ENCODE measurements at places on chromosomes 11 and 22.

DNA sequence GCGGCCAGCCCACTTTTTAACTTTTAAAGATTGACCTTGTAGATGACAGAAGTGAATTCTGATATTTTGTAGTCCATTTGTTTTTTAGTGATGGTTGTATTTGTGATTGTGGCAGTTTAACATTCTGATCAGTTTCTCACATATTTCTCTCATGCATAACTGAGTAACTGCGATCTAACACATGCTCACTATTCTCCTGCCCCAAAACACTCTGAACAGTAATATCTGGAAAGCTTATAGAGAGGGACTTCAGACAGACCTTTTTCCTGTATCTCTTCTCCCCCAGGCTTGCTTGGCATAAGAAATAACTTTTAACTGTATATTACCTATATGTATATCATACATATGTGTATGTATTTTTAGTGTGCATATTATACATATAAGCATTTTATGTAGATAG is 37.3 kb upstream of the MYO18B start:
- no peak for DNase-seq

- no peak for DNase-seq
Observed at GRCh38 chr11:3160252-3161031, 4.7 kb downstream of the OSBPL5 start.

DNA sequence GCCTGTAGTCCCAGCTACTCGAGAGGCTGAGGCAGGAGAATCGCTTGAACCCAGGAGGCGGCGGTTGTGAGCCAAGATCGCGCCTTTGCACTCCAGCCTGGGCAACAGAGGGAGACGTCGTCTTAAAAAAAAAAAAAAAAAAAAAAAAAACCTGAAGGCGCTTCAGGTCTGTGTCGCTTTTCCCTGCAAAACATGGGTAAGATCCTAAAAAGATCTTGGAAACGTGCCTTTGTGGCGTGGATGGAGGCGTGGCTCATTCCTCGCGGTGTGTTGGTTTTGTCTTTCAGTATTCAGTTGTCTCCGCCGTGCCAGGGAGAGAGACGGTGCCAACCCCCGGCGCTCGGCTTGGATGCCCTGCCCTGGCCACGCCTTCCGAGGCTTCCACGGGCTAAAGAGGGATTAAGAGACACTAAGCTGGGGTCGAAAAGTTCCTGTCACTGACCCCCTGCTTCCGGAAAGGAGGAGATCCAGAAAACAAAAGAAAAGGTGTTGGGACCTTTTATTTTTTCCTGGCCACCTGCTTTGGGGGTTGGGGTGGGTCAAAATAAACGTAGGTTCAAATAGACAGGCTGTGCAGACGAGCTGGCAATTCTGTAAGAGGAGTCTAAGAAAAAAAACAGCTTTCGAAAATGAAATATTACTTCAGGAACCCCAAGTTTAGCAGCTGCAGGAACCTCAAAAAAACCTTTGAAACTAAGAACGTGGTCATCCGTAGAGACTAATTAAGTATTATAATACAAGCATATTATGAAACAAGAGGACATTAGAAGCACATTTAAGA is 1.1 kb upstream of the SLC35F2 start:
- DNase-seq: no peak

DNA sequence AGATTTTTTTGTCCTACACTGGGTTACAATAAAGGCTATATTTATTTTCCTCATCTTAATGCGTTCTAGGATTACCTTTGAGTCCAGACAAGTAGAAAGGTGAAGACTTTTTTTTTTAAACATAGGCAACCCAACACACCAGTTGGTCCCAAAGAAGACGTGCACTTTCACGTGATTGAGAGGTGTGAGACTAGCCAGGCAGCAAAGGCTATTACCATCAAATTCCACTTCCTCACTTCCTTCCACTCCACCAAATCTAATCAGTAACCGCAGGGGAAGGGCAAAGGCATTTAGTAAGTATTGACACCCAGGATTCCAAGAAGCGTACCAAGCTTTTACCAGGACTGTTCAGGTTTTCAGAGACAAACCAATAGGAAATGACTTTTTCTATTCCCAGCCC is 109.3 kb downstream of the APIP start:
- no peak for DNase-seq

DNA sequence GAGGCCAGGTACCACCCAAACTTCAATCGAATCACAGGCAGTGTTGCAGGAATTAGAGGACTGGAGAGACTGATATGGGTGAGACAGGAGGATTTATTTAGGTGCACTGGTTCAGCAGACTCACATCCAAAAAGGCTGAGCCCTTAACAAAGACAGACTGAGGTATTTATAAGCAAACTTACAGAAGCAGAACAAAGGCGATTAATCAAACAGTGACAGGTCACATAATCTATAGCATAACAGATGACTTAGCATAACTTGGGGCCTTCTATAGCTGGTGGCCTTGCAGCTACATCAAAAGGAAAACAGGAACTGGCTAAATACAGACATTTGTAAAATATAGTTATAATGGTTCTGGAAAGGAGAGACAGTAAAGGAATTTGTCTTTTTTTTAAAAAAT is 2.1 kb downstream of the APOBEC3B start:
- no peak for DNase-seq

GRCh38 chr22:20093418-20094196 is 13.6 kb downstream of the DGCR8 start:
- no peak for DNase-seq

DNA sequence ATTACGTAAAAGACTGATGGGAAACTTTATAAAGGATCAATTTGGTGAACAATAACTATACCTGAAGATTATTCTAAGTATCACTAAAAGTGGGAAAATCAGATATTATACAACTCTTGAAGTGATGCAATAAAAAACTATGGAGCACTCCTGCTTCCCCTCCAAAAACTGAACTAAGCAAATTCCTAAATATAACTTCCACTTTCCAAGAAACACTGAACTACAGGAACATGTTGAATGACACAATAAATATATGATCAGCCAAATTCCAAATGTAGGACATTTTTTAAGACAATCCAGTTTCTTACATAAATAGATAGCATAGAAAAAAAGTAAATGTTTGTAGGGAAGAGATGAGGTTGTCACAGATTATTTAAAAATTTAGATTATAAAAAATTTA is 102.1 kb upstream of the APOA1 start:
- DNase-seq: no peak

- no peak for DNase-seq
Observed at GRCh38 chr11:64092111-64092760, 56.5 kb downstream of the FLRT1 start.

DNA sequence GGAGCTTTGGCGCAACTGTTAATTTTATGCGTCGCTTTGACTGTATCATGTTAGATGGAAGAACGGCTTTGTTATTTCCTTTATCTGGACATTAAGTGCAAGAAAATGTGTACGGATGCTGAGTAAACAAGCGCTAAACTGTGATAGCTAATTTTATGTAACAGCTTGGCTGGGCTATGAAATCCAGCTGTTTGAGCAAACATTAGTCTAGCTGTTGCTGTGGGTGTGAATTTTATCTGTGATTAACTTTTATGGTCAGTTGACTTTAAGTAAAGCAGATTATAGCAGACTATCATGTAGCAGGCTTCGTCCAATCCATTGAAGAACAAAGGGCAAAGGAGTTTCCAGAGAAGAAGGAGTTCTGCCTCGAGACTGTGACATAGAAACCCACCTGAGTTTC is 14.0 kb downstream of the OR8A1 start:
- no peak for DNase-seq

DNA sequence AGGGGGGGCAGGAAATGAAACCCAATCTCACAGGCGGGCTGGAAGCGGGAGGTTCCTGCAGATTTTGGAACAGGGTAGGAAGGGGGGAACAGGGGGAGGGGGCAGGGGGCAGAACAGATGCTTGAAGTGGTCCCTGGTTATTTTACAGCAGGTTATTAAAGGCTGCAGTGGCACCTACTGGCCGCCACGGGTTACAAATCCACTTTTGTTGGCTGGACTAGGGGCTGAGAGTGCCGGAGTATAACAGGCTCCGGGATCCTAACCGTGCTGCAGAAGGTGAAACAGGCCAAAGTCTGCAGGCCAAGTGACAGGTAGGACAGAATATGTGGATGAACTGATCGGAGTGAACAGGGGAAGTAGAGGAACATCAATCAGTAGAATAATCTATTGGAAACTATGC is 2.5 kb downstream of the ROBO3 start:
- no peak for DNase-seq

DNA sequence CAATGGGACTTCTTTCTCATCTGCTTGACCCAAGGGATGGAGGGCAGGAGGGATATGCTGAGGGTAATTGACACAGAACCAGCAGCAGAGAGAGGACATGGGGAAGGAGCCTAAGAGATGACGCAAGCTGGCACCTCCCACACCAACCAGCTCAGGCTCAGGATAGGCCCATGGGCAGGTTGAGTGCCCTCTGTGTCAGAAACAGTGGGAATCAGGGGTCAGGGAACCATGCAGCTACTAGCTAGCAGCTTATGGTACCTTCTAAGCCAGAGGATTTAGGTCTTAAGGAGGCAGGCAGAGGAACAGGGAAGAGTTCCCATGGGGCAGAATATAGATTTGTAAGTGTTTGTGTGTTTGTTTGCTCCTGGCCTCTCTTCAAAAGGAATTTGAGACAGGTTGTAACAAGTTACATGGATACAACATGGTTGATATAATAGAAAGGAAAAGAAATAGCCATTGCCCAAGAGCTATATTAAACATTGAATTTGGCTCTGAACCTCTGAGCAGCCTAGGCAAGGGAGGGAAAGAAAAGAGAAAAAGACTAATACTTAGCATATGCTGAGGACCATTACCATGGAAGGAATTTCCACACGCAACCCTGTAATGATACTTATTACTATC is 39.9 kb upstream of the NAV2 start:
- no peak for DNase-seq

DNA sequence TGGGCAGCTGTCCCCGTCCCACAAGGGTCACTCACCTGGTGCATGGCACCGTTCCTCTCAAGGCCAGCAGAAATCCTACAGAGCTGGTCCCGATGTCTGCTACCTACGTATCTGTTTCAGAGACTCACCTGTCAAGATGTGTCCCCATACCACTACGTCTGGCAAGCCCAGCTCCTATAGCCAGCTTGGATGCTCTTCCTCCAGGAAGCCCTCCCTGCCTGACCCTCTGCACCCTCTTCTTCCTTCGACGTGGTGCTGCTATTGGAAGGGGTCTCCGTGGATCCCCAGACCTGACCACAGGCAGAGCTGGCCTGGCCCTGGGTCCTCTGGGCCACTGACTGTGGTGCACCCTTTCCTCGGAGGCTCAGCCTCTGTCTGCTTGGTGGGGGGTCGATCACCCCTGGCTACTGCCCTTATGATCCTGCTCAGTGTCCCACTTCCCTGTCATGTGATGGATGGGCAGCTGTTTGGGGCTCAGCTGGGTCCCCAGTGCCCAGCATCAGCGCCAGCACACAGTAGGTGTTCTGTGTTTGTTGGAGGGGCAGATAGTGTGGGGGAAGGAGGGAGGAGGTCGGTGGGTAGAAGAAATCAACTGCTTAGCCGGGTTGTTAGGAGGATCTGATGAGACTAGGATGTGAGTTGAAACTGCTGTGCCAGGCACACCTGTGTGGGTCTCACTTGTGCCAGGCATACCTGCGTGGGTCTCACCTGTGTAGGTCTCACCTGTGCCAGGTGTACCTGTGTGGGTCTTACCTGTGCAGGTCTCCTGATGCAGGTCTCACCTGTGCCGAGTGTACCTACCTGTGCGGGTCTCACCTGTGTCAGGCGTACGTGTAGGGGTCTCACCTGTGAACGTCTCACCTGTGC is 21.7 kb upstream of the ARHGAP8 start:
- DNase-seq: no peak

GRCh38 chr22:40368016-40368415 is 2.4 kb upstream of the SGSM3 start:
- DNase-seq: no peak

- DNase-seq: no peak
Observed at GRCh38 chr11:61580271-61580888, 496 bp downstream of the SYT7 start.

- no peak for DNase-seq
Observed at GRCh38 chr11:44530413-44531115, 34.9 kb upstream of the CD82 start.

DNA sequence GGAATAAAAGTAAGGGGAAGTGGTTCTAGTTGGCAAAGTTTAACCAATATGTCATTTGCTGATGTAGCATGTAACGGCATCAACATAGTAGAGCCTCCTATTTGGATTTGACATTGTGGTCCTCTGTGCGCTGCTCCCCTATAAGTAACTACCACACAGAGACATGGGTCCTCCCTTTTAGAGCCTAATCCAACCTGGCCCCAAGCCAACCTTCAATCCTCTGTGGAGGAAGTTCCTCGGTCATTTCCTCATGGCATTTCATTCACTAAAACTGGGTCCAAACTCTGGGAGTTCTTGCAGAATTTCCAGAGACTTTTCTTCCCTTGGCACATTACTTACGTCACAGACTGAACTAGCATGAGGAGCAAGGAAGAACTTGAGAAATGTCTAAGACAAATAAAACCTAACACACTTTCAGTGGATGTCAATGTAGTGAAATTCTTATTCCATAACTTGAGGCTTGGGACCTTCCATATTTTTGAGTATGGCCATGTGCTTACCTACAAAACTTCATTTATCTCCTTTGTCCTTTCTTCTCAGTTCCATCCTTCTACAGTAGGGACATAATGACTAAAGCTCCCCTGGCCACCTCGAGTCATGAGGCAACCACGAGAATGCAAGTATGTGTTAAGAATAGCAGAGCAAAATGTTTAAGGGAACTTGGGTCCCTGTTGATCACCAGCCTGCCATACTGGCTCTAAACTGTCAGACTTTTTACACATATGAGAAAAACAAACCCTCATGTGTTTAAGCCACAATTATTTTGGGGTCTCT is 34.7 kb downstream of the MMP20 start:
- no peak for DNase-seq

- no peak for DNase-seq
Observed at GRCh38 chr22:21446128-21446826, 20.9 kb upstream of the TMEM191C start.

DNA sequence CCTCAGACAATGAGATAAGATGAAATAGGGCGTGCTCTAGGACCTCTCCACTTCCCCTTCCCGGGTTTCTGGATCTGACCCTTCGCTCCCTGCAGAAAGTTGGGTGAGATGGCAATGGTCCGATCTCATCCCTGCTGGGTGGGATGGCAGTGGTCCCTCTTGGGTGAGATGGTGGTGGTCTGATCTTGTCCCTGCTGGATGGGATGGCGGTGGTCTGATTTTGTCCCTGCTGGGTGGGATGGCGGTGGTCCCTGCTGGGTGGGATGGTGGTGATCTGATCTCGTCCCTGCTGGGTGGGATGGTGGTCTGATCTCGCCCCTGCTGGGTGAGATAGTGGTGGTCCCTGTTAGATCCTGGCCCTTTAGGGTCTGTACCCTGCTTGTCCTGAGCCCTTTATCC is 21.3 kb downstream of the ST14 start:
- DNase-seq: no peak

GRCh38 chr11:64856382-64857227 is 12.2 kb upstream of the CDC42BPG start:
- DNase-seq: no peak
